CD4-positive, alpha-beta T cell treated with Interleukin-21 for 1 hour (primary cell): ENCODE measurements at places on chromosomes 4 and X.
A peak's percentile ranks its signal among the peaks of the same experiment; 100 is the strongest.

DNA sequence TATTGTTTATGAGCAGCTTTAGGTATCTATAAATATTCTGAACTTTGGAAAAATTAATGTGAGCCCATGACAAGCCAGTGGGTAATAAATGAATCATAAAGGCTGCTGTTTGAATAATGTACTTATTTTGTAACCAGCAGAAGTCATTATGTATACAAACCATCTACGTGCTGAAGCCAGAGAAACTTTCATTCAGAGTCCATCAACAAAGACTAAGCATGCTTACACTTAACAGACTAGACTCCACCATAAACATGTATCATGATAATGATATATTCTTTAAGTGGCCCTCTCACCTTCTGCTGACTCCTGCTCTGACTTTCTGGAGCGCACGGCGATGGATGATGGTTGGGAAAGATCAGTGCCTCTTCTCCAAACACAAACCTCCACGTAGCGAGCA, 72.0 kb downstream of the SMARCA5 start:
- DNase-seq = no peak

DNA sequence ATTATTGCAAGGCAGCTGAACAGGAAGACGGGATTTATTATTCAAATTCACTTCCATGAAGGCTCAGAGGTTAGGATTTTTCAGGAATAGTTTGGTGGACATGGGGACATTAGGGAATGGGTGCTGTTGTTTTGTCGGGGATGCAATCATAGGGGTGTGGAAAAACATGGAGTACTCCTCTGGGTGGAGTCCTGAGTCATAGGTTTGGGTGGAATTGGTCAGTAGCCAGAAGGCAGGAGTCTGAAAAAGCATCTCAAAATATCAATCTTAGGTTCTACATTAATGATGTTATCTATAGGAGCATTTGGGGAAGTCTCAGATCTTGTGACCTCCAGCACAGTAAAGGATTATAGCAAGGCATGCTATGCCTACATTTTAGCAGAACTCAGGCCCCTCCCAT, 14.5 kb upstream of the ETNPPL start:
- DNase-seq = no peak

DNA sequence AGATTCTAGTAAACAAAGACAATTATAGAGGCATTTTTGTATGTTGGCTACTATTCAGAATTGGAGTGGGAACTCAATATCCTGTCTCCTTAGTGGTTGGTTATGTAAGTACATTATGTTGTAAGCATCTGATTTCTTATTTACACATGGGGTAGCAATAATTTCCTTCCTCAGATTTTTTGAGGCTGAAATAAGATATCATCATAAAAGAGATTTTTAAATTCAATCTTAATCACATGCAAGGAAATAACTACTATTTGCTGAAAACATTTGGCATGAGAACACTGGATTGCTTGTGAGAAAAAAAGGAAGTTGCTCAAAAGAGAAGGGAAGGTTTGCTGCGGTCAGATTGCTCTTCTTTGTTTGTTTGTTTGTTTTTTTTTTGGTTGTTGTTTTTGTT, 437.7 kb upstream of the HS3ST1 start:
- DNase-seq = no peak

- DNase-seq = no peak
Observed at GRCh38 chr4:184298254-184298653, 80.6 kb upstream of the ENPP6 start.

GRCh38 chrX:12984603-12985319, 9.9 kb downstream of the TMSB4X start:
- DNase-seq = peak; percentile 69

- DNase-seq = no peak
Observed at GRCh38 chr4:1045595-1046201, 34.3 kb downstream of the FGFRL1 start.

DNA sequence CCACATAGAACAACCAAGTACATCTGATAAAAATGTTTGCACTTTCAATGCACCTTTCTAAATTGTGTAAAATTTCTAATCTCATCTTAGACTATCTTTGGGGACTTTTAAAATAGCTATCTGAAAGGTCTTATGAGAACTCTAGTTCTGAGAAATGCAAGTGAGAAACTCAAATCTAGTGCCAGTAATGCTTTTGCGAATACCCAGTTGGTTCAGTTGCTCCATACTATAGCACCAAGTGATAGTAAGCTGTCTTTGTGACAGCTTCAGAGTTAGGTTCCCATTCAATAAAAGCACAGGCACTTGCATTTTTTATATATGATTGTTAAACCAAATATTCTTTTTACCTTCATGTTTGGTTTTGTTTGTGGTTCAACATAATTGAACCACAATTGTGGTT, 4.5 kb upstream of the ITM2A start:
- no peak for DNase-seq

DNA sequence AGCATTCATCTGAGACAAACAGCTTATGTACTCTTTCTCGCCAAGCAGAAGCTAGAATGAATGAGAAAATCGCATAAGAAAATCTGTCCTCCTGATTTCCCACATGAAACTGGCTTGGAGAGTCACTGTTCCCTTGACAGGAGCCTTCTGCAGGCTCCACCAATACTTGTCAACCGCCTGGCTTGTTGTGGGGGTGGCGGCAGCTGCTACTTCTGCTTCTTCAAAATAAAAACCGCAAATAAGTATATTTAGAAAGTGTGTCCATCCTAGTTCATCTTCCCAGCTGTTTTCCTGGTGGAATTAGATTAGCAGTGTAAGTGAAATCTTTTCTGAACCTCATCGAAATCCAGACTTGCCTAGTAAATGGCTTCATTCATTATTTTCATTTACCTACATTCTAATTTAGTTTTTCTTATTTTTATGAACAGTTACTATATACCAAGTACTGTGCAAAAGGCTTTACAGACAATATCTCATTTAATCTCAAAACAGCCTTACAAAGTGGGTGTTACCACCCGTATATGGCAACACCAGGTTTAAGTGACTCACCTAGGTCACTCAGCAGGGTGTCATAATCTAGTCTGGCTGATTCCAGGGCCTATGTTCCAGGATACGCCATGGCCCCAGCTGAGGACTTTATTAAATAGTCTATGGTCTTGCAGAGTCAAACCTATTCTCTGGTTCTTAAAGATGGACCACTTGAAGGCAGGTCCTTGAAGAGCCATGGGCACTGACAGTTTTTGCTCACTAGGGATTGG, 104.6 kb upstream of the IGFBP7 start:
- DNase-seq = no peak

GRCh38 chrX:1248331-1249061, 20.1 kb upstream of the CSF2RA start:
- peak; percentile 22 for DNase-seq

GRCh38 chr4:24000470-24000831, 110.6 kb upstream of the PPARGC1A start:
- DNase-seq = no peak

GRCh38 chrX:45479196-45479834, 278.6 kb upstream of the DIPK2B start:
- no peak for DNase-seq

DNA sequence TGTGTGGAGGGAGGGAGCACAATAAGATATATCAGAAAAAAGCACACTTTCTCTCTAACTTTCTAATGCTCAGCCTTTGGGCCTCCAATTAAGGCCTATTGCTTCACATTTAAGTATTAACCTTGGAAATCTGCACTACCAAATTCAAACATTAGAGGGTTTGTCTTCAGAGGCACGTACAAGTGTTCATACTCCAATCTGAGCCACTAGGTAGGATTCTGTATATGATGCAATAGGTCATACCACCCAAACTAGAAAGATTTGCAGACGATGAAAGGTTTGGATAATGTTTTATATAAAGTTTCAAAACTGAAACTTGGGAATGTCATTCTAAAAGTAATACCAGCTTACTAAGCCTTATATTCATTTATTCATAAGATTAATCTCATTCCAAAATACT, 106.4 kb downstream of the MID1 start:
- no peak for DNase-seq

DNA sequence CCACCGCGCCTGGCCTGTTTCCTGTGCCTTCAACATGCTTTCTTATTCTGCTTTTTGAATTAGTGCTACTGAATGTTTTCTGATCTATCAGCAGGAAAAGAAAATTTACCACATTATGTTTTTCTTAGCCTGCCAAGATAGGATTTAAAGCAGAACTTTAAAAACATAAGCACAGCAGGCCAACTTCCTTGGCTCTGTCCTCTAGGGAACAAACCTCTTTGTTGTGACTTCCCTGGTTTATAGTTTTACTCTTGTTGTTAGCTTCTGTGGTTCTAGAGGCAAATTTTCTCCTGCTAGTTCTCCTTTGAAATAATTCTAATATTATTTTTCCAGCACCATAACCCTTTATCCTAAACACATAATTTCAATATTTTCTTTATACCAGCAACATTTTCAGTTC, 605.1 kb downstream of the ADGRL3 start:
- DNase-seq = no peak

DNA sequence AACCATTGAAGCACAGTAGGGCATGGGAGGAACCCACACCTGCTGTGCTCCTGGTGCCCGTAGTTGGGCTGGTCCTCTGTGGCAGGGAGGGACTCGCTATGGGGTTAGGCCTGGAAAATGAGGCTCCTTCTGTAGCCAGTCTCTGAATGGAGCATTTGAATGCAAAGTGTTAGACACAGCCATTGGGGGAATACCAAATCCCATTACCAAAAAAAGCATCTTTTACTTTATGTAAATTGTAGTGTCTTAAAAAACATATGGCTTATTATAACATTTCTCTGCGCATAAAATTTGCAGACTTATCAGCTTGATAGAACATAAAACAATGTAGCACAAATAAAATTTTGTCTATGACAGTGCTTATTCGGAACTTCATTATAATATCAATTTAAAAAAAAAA, 129.2 kb upstream of the PDLIM3 start:
- DNase-seq = no peak

GRCh38 chr4:114785570-114785969, 187.0 kb downstream of the UGT8 start:
- no peak for DNase-seq

DNA sequence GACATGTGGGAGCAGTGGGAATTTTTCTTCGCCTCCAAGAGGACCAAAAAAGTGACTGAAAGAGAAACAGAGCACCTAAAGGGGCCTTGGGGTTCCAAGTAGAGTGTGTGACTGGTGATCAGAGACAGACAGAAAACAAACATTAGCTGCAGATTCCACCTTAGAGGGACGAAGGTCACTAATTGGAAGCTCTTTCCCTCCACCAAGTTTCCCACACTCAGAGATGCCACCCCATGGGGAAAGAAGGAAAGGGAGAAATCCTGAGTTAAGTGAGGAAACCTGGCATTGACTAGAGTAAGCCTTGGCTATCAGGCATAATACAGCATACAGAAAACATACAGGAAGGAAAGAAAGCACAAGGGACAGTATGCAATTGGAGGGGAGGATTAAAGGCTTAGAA, 90.9 kb downstream of the HNRNPD start:
- no peak for DNase-seq
